ENCODE measurements at places on chromosomes 5 and 9.

DNA sequence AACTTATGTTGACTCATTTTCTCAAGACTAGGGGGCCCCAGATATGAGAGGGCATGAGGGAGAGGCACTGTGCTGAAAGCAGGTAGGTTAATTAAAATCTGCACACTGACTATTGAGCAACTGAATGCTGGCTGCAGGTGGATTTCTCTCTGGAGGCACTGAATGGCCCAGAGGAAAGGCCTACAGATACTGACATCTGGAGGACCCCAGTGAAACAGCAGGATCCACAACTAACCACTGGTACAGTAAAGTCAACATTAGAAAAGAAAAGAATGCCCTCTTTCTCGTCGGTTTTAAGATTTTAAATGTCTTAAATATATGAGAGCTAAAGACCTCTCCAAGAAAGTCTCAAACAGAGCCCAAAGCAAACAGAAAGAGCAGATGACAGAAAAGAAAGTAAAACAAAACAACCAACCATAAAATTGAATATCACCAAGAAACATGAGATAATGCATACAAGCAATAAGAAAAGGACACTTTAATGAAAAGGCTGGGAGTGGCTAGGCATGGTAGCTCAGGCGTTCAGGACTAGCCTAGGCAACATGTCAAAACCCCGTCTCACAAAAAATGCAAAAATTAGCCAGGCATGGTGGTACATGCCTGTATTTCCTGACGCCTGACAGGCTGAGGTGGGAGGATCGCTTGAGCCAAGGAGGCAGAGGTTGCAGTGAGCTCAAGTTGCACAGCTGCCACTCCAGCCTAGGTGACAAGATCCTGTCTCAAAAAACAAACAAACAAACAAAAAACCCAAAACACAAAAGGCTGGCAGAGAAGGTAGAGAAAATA lies 43.3 kb downstream of the PUM3 start:
- DNase-seq: no peak

- DNase-seq: no peak
Observed at GRCh38 chr9:31744589-31744988, 639.9 kb upstream of the ACO1 start.

DNA sequence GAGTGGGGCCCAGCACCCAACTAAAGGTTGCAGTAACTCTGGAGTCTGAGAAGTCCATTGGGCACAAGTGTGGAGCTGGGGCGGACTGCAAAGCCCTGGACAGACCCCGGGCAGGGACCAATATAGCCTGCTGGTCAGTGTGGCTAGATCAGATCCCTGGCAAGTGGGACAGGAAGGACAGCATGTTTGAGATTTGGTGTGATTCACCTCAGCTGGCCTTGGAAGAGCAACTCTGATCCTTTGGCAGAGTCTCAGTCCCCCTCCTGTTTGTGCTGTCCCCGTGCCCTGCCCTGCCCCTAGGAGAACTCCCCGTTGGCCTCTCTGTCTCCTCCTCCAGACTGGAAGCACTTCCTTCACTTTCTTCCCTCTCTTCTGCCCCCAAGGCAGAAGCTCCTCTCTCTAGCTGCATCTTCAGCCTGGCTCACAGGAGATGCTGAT lies 255.3 kb downstream of the FSTL4 start:
- DNase-seq: no peak

- no peak for DNase-seq
Observed at GRCh38 chr5:171599957-171600612, 180.6 kb downstream of the FGF18 start.

DNA sequence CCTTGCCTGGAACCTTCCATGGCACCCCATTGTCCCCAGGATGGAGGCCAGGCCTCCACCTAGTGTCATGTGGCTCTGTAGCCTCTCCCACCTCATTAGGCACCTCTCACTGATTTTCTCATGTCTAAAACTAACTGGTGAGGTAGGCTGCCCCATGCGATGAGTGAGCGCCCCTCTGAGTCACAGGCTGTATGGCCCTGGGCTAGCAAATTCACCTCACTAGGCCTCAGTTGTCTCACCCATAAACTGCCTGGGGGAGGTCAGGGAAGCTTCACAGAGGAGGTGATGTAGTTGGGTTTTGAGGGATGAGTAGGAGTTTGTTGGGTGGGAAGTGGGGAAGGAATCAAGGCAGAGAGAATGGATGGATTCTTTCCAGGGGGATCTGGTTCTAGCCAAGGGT lies 8.8 kb downstream of the RXRA start:
- DNase-seq: no peak

- DNase-seq: no peak
Observed at GRCh38 chr9:106284296-106284695, 578.7 kb upstream of the ZNF462 start.

DNA sequence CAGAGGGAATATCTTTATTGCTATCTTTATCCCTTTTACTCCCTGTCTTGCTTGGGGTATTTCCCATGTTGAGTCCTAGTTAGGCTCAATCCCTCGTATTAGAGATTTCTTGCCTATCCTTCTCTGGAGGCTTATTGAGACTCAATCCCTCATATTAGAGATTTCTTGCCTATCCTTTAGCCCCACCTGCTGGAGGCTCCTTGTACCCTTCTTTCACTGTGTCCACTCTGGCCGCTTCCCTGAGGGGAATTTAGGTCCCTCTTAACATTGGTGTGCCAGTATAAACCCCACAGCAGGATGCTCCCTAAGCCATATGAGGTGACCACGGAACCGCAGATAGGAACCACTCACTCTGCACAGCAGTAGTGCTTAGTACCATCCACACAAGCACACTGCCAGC lies 110.7 kb upstream of the MAMDC2 start:
- no peak for DNase-seq

- no peak for DNase-seq
Observed at GRCh38 chr5:131541071-131541470, 94.0 kb downstream of the RAPGEF6 start.

DNA sequence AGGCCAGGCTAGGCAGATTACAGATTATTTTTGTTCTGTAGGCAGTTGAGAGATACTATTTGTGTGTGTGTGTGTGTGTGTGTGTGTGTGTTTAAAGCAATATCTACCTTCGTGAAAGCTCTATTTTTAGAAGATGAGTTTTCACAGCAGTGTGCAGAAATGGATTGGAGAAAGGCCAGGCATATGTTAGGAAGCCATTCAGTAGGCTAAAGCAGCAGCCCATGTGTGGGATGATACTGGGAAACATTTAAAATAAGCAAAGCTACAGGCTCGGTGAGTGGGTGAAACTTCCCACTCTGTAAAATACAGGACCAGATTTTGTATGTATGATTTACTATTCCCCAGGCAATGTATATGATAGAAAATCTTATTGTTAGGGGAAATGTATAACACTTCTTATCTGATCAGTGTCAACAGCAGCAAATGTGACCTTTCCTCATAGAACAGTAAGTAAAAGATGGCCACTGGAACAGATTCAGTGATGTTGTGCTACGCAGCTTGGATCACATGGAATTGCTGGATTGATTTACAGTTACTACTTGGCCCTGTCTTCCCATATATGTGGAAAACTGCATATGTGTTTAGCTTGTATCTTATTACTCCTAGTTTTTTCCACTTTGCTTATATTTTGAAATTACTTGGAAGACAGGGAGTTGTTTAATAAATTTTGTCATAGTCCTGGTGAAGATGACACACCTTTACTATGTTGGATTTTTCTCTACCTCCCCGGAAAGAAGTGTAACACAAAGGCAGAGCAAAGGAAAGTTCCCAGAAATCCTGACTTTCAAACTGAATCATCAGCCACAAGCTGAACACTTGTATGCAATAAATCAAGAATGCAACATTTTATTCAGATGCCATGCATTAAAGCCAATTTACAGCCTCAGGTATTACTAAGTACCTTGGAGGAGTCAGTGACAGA lies 1077.7 kb upstream of the SEMA6A start:
- DNase-seq: no peak

- no peak for DNase-seq
Observed at GRCh38 chr5:175842951-175843793, 28.2 kb upstream of the CPLX2 start.

DNA sequence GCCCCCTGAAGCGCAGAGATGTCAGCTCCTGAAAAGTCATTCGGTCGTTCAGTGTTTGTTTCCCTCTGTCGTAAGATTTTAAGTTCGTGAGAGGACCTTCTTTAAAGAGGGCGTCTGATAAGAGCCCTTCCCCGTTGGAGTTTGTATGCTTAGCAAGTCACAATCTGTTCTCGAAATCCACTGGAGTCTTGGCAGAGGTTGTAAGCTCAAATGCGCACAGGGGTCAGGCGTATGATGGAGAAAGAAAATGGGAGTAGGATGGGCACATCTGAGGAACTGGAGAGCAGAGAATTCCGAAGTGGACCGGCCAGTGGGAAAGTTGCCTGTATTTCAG lies 710 bp downstream of the HSD17B4 start:
- no peak for DNase-seq

GRCh38 chr9:116494815-116495634 lies 192.1 kb upstream of the TRIM32 start:
- DNase-seq: no peak

GRCh38 chr5:149694007-149694406 lies 36.1 kb upstream of the PPARGC1B start:
- no peak for DNase-seq

- DNase-seq: no peak
Observed at GRCh38 chr9:138049779-138050471, 172.3 kb downstream of the CACNA1B start.

- DNase-seq: no peak
Observed at GRCh38 chr5:93891491-93892480, 150.4 kb upstream of the POU5F2 start.

DNA sequence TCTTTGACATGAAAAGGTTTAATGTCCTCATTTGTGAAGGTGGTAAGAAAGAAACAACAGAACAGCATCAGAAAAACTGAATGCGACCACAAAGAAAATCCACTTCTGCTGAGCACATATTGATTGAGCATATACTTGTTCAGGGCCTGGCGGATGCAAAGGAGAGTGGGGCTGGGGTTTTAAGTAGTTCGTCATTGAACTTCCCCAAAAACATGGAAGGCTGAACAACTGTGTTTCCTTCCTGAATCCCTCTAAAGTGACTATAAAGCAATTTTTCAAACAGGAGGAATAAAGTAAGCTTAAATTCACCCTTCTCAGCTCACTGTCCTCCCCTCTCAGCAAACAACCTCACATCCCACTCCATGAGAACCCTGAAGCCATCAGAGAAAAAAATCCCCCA lies 262.9 kb downstream of the AGTPBP1 start:
- DNase-seq: no peak

DNA sequence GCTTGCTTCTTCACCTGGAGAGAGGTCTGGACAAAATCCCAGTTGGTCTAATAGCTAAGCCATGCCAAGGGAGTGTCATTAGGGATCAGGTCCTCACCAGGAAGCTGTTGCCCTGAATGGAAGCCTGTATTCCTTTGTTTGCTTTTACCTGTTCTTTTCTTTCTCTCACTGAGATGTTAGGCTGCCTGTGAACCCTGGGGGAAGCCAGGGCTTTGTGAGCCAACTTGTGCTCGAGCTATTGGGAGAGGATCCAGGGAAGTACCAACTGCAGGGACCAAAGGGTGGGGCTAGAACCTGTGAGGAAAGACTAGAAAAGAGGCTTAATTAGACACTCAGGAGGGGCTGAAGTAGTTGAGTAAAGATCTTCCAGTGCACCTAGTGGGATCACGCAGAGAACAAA lies 451.2 kb upstream of the TLE4 start:
- DNase-seq: no peak

- DNase-seq: no peak
Observed at GRCh38 chr5:25349746-25350145, 705.0 kb upstream of the CDH10 start.

GRCh38 chr5:174239718-174240117 lies 194.2 kb downstream of the NSG2 start:
- no peak for DNase-seq

DNA sequence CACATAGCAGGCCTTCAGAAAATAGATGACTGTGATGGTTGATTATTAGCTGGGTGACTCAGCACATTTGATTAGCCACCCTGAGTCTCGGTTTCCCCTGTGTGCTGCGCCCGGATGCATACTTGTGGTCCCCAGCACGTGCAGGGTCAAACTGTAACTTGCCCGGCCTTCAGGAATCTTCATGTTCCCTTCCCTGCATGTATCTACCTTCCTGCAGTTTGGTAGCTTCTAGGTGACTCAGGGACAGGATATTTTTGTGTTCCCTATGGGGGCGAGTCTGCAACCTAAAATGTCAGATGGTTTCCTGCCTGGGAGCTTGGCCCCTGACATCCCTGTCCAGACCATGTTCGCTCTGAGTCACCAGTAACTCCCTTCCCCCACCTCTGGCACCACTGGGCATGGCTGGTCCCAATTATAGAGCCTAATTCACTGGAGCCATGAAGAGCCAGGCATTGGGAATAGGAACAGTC lies 13.2 kb downstream of the PTGS1 start:
- DNase-seq: no peak

DNA sequence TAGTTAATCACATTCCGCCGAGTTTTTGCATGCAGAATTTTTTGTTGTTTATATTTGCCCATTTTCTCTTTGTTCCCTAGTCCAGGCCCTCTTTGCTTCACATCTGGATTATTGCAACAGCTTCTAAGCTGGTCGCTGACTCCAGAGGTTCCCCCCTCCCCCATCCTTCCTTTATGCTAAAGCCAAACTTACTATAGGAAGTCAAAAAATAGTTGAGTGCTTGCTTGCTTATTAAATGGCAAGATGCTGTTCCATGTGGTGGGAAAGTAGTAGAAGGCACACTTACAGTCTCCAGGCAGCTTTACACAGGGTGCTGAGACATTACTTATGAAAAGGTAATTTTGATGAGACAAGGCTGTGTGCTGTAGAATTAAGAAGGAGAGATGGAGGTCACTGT lies 1.3 kb downstream of the ZBTB34 start:
- DNase-seq: no peak

DNA sequence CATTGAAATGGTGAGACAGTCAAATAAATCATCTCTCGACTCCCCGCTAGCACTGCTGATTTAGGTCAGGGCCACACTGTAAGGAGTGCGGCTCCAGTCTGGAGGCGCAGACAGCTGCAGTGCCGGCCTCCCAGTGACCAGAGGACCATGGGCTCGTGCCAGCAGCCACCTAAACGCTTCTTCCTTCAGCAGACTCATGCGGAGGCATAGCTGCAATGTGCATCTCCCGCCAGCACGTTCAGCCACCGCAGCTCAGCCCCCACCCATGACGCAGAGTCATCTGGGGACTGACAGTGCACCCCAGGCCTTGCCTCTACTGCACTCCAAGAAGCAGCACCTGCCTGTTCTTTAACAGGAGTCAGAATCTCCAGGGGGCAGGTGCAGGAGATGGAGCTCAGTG lies 13.6 kb upstream of the MAPK9 start:
- DNase-seq: no peak

GRCh38 chr5:179893958-179894895 lies 13.5 kb downstream of the TBC1D9B start:
- DNase-seq: no peak

DNA sequence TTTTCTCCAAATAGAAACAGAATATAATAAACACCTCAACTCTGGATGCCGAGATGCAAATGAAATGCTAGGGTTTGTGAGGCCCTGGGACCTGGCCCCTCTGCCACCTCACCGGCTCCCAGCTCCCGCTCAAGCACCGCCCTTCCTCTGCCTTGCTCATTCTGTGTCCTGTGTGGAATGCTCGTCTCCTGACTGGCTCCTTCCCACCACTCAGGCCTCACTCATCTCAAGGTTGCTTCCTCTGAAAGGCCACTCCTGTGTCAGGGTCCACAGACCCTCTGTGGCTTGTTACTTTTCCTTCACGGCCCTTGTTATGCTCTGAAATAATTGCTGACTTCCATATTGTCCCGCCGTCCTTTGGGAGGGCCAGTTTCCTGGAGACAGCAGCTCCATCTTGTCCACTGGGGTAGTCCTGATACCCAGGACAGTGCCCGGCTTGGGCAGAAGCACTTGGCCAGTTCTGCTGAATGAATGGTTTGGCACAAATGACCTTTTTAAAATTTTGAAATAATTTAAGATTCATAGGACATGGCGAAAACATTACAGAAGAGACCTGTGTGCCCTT lies 15.4 kb downstream of the RNF44 start:
- DNase-seq: no peak

Data from T follicular helper cell (primary cell).